Activated T-helper 1 cell treated with Interleukin-2 at 50 U/mL for 16 hours (primary cell): ENCODE measurements at places on chromosomes 13 and 19.

GRCh38 chr13:31264151-31264550 is 64.4 kb downstream of the B3GLCT start:
- DNase-seq: no peak

DNA sequence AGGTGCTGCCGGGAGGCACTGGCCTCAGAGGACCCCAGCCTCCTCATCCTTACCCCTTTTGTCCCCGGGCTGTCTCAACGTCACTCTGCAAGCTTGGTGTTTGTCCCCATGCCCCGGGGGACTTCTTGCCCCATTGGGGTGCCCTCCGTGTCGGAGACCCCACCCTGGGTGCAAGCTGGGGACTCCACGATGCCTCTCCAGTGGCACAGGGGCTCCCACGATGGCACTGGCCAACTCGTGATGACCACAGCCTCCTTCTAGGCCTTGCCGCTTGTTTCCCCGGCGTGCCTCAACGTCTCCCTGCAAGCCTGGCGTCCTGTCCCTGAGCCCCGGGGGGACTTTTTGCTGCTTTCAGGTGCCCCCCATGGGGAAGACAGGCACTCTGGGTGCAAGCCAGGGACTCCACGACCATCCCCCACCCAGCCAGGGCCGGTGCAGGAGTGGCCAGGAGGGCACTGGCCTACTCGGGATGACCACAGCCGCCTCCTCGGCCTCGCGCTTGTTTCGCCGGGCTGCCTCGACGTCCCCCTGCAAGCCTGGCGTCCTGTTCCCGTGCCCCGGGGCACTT is 237.0 kb downstream of the TUBA3C start:
- DNase-seq: no peak

GRCh38 chr19:55353803-55354697 is 469 bp downstream of the COX6B2 start:
- DNase-seq: peak; percentile 27

DNA sequence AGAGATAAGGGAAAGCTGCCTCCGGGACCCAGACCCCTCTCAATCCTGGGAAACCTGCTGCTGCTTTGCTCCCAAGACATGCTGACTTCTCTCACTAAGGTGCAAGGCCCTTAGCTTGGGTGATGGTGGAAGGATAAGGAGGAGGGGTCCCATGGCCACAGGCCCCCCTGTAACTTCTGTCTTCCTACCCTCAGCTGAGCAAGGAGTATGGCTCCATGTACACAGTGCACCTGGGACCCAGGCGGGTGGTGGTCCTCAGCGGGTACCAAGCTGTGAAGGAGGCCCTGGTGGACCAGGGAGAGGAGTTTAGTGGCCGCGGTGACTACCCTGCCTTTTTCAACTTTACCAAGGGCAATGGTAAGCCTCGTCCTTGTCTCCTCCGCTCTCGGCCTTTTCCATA is 2.0 kb downstream of the CYP2F1 start:
- DNase-seq: no peak

- no peak for DNase-seq
Measured at GRCh38 chr13:49596221-49596620, 10.9 kb upstream of the RCBTB1 start.

DNA sequence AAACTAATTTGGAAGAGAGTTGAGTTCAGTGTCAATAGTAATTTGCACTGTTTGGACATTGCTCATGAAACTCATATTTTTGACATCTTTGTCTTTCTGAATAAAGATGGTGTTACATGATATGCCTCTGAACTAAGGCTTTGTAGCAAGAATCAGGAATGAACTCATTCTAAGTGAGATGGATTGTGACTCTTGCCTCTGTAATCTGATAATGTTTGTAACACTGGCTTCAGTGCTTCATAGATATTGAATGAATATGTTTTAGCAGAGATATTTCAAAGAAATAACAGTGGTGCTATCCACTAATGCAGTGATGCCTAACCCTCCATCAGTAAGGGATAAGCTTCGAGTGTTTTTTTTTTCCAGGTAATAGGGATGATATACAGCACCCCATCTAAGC is 32.9 kb downstream of the TEX26 start:
- DNase-seq: no peak

DNA sequence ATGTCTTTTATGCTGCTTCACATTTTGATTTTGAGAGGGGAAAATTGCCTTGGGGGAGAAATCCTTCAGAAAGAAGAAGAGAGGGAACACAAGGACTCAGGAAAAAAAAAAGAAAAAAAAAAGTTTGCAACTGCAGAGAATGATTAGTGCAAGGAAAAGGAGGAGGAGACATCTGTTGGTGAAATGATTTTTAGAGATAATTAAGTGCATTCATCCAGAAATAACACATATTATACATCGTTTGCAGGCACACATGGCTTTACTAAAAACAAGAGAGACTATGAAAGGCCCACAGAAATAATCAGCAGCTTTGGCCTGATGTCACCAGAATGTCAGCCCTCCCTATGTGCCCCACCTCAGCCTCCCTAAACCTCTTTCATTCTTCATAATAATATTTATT is 1058.2 kb downstream of the PCDH9 start:
- DNase-seq: no peak

DNA sequence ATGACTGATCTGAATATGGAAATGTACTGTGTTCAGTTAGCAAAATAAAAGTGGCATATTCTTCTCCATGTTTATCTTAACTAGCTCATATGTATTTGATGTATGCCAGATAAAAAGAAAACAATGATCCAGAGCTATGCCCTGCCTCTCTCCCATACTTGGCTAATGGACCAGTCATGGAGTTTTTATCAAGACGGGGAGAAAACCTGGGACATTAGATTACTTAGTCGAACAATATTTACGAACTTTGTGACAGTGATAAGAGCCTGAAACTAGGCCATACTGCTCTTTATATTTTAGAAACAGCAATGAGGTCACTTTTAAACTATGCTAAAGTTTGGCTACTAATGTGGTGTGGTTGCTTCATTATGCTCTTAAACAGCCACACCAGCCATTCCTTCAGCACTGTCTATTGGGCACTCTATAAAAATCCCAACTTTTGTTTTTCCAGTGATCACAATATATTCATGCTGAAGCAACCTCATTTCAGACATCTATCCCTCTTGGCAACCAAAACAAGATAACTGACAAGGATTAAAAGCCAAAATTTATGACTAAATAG is 265.0 kb downstream of the FGF14 start:
- no peak for DNase-seq

- no peak for DNase-seq
Measured at GRCh38 chr13:95239283-95239682, 62.0 kb downstream of the ABCC4 start.

GRCh38 chr13:58773280-58773859 is 1141.8 kb downstream of the PCDH17 start:
- no peak for DNase-seq
